ENCODE measurements at places on chromosomes 12 and 14.

GRCh38 chr12:24081606-24082005, 132.1 kb upstream of the SOX5 start:
- no peak for DNase-seq

DNA sequence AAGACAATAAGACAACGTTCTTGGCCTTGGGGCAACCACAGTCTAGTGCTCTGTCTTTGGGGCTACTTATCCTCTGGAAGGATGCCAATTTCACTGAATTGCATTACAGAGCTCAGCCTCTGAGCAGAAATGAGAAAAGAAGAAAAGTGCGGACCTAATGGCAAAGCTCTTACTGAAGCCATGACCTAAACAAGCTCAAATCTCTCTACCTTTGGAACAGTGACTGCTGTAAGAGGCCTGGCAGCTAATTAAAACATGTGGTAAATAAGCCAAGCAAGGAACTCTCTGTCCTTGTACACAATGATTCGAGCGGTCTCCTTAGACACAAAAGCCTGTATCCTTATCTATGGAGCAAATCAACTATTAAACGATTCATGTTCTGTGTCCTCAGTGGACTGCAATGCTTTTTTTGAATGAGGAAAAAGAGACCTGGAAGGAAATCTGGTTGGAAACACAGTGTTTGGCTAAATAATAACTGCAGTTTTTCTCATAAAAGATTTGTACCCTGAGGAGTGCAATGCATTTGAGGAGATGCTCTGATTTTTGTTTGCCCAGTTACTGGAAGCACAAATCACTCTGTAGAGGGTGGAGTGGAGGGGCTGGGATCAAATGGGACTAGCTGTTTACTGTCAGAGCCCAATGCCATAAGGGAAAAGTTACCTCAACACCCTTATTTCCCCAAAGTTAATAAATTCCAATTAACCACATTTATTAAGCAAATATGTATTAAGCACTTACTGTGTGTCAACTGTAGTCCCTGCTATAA, 113.9 kb downstream of the NDUFA12 start:
- no peak for DNase-seq

GRCh38 chr14:77903221-77903620, 103.3 kb downstream of the ADCK1 start:
- DNase-seq = no peak

DNA sequence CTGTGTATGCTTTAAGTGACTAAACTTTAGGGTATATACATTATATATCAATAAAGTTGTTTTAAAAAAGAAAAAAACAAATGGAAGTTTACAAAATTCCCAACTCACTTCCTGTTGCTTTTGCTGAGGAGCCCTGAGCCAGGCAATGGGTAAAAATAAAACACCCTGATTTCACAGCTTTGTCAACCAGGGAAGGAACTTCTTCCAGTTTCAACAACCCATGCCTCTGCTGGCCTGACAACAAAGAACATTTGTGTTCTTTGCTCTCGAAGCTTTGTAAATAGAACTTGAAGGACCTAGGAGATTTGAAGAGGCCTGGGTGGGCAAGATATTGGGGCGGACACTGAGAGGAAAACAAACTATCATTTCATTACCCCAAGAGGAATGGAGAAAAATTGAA, 141.2 kb upstream of the NOS1 start:
- no peak for DNase-seq

GRCh38 chr12:4762773-4763172, 42.6 kb downstream of the GALNT8 start:
- no peak for DNase-seq

- DNase-seq = no peak
Measured at GRCh38 chr12:91772411-91772810, 373.2 kb downstream of the BTG1 start.

DNA sequence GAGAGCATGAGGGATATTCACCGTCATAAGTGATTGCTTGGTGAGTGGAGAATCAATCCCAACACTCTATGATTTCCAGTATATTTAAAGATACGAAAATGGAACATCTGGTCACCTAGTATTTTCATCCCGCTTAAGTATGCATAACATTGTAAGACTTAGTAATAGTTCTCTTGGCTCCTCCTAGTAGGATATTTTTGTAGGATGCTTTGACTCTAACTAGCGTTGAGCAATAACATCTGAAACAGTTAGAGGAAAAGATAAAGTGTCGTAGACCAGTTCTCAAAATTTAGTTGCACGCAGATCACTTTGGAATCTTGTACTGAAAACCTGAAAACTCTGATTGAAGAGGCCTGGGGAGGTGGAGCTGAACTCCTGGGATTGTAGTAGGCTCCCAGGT, 7.6 kb downstream of the SAMD4A start:
- DNase-seq = no peak

- no peak for DNase-seq
Measured at GRCh38 chr12:103691063-103691462, 104.0 kb downstream of the STAB2 start.

DNA sequence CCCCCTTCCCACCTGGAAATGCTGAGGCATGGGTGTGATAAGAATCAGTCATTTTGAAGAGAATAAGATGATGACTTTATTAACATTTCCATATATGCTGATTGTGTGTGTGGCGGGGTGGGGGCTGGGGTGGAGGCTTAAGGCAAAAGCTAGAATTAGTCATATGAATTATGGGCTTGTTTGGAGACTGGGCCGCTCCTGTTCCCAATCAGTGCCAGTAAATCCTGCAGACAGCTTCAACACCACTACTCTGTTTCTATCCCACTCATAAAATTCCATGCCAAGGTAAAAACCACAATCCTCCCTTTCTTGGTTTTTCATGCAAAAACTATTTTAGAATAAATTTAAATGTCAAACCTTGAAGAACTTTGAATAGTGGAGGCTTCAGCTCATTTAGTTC, 29.9 kb upstream of the SLC38A2 start:
- DNase-seq = no peak

DNA sequence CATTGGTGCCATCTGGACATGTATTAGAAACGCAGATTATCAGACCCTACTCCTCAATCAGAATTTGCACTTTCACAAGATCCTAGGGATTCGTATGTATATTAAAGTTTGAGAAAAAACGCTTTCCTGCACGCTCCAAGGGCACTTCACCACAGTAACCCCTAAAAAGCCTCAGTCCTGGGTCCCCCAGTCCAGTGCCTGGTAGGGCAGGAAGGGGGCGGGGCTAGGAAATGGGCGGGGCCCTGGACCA, 369 bp downstream of the DEPDC4 start:
- DNase-seq = no peak

GRCh38 chr14:102086709-102086971, 204 bp downstream of the HSP90AA1 start:
- DNase-seq = no peak

DNA sequence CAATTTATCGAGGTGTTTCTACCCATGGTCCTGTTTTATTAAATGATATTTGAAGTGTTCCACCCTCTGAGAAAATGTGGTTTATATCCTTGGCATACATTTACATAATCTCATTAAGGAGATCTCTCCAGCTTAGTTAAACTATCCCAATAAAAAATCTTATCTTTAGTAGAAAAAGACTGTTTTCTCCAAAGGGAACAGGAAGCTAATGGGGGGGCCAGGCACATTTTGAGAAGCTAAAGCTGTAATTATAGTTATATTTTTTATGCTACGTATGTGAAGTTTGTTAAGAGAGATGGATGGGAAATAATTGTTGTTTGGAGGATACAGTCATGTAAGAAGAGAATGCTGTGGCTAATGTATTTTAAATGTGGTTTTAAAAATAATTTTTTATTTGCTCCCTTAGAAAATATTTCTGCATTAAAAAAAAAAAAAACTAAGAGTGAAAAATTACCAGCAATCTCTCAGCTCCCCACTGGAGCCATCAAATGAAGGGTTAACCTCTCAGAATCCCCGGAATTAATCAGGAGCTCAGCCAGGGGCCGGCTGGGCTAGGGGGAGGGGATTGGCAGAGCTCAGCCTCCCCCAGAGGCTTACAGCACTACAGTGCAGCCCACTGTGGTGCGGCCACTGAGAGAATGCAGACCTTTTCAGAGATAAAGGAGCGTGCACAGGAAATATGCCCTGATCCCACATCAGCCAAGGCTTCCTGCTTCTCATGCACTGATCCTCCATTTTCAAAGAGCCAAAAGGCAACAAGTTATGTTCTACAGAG, 185.8 kb downstream of the EGLN3 start:
- DNase-seq = no peak

- no peak for DNase-seq
Measured at GRCh38 chr12:107760207-107760808, 629 bp downstream of the PRDM4 start.

GRCh38 chr14:79418649-79419415, 792.5 kb downstream of the DIO2 start:
- DNase-seq = no peak

GRCh38 chr12:20269337-20270067, 98.8 kb upstream of the PDE3A start:
- no peak for DNase-seq

DNA sequence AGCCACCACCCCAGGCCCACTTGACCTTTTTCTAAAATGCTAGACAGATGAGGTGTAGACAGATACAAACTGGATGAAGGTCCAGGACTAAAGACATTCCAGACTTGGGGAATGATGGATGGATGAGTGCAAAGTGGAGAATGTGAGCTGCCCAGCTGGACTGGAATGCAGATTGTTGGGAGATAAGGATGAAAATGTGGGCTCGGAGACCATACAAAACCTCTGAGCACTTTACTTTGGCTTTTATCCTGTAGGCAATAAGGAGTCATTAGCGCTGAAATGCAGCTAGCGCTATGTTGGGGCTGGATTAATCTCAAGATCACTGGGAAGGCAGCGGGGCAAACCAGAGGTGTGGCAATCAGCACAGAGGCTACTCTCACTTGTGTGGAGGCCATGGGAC, 64.7 kb upstream of the GNPNAT1 start:
- DNase-seq = no peak

- DNase-seq = no peak
Measured at GRCh38 chr12:77352946-77353345, 287.6 kb upstream of the E2F7 start.

GRCh38 chr12:50110127-50110761, 1.8 kb upstream of the COX14 start:
- DNase-seq = no peak

DNA sequence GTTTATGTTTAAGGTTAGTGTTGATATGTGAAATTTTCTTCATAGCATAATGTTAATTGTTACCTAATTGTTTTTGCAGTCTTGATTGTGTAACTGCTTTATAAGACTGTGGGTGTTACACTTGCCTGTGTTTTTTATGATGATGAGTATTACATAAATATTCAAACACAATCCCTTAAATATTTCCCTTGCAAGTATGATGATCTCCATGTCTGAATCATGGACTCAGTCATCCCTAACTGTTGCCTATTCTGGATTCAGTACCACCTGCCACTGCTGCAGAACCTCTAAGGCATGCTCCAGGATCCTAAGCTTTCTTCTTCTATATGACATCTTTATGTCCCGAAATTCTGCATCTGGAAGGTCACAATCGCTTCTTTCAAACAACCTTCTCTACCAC, 246.3 kb upstream of the CLEC14A start:
- DNase-seq = no peak

GRCh38 chr14:101336183-101336582, 225.1 kb upstream of the DIO3 start:
- no peak for DNase-seq

GRCh38 chr14:106513302-106513701, 986.9 kb downstream of the TMEM121 start:
- no peak for DNase-seq

DNA sequence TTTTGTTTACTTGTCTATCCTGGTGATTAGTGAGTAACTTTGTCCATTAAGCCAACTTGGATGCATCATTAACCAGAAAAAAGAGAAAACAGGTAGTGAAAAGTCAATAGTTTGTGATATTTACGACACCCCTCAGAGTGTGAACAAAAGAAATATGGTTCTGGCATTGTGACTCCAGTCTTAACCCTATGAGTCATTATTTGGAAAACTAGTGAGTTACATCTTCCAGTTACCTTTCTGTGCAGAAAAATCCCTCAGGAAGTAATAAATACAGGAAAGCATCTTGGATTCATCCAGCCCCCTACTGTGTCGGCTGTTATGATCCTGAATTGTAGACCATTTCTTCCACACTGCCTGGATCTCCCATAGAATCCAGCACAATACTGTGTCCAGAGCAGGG, 379.1 kb downstream of the GALC start:
- no peak for DNase-seq

- DNase-seq = no peak
Measured at GRCh38 chr14:95307402-95308041, 12.2 kb downstream of the CLMN start.

- DNase-seq = no peak
Measured at GRCh38 chr14:92994942-92995341, 72.0 kb downstream of the CHGA start.
